Muscle of leg (tissue), 16 donors: ENCODE measurements at places on chromosomes 5 and 9. TPM values are rescaled to one million over a fixed set of nuclear protein-coding genes. Genes with fewer than 3 reads are reported as not detected.

The C9orf43 gene
- total RNA-seq = 0.22 TPM

- H3K4me3 ChIP-seq = no peak overlapping the region
- peak; percentile 91 for DNase-seq
- no peaks in the 10 kb centered on the region for H3K27me3 ChIP-seq
- peaks cover 7% of the 10 kb centered on the region for H3K4me1 ChIP-seq
- no peaks in the 10 kb centered on the region for H3K36me3 ChIP-seq
Measured at GRCh38 chr9:23413541-23413940, 412.5 kb downstream of the ELAVL2 start.

GRCh38 chr9:97179616-97180015 lies 127.8 kb upstream of the CCDC180 start:
- no peaks in the 10 kb centered on the region for H3K4me1 ChIP-seq
- no peak overlapping the region for H3K27ac ChIP-seq
- H3K36me3 ChIP-seq = no peaks in the 10 kb centered on the region

DNA sequence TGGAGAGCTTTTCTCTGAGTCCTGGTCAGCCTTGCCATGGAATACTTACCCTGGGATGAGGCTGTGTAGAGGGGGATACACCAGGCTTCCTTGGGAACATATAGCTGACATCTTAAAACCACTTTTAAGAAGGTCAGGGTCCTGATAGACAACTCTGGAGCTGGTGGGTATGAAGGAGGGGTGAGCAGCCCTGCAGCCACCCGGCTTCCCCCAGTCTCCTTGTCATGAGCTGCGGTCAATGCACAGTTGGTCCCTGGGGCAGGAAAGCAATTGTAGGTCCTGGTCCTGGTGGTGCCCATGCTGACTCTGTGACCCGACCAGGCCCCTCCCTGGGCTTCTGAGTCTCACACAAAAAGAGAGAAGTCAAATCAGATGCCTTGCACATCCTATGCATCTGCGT lies 63.6 kb downstream of the MRPL36 start:
- DNase-seq = no peak
- no peak overlapping the region for H3K27ac ChIP-seq
- H3K36me3 ChIP-seq = no peaks in the 10 kb centered on the region
- no peaks in the 10 kb centered on the region for H3K27me3 ChIP-seq

GRCh38 chr5:74073257-74073656 lies 447.3 kb downstream of the ARHGEF28 start:
- H3K36me3 ChIP-seq = no peaks in the 10 kb centered on the region
- no peak overlapping the region for H3K27ac ChIP-seq
- H3K27me3 ChIP-seq = no peaks in the 10 kb centered on the region
- H3K4me3 ChIP-seq = no peak overlapping the region
